Activated CD4-positive, alpha-beta T cell treated with anti-CD3 and anti-CD28 coated beads, Interleukin-2, amount 50 U/mL, for 24 hours (primary cell): ENCODE measurements at places on chromosomes 7 and 10.

DNA sequence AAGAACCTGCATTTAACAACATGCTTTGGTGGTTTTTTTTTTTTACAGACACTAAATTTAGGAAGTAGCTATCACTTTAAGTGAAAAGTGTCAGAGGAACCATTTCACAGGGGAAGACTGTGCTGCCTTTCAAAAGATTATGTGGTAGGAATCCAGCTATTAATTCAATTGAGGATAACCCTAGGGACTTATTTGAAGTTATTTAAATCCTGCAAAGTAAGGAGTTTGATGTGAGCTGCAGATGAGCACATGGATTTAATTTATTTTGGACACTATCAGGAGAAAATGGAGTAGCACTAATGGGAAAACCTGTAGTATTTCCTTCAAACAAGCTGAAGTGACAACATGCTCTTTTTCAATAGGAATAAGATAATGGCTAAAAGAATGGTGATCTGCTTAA is 419.8 kb downstream of the ANKRD7 start:
- DNase-seq, result no peak

- DNase-seq, result no peak
Observed at GRCh38 chr7:30927559-30927958, 15.9 kb downstream of the AQP1 start.

DNA sequence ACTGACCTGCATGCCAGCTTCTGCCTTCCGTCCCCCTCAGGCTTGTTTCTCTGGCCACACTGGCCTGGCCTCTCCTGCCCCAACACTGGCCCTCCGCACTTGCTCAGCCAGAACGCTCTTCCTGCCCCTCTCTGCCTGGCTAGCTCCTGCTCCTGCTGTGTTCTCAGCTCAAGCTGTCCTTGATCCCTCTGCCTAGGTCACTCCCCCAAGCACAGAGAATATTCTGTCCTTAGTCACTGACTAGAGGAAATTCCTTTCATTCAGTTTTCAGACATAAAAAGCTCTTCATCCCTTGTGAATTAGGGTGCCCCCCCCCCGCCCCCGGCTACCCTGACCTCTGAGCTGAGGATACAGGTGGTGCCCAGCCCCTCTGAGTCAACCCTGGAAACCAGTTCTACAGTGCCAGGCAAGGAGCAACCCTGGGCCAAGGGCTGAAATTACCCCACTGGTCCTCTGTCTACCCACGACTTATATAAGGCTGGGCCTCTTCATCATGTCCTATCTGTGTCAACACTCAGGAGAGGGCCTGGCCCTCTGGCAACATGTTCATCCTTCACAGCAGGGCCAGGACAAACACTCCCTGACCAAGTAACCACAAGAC is 6.6 kb upstream of the SGPL1 start:
- no peak for DNase-seq

GRCh38 chr10:12465385-12466136 is 116.2 kb downstream of the CAMK1D start:
- no peak for DNase-seq

- DNase-seq, result no peak
Observed at GRCh38 chr10:123678376-123678775, 12.2 kb downstream of the GPR26 start.
